ENCODE measurements at places on chromosomes 7 and 10.

DNA sequence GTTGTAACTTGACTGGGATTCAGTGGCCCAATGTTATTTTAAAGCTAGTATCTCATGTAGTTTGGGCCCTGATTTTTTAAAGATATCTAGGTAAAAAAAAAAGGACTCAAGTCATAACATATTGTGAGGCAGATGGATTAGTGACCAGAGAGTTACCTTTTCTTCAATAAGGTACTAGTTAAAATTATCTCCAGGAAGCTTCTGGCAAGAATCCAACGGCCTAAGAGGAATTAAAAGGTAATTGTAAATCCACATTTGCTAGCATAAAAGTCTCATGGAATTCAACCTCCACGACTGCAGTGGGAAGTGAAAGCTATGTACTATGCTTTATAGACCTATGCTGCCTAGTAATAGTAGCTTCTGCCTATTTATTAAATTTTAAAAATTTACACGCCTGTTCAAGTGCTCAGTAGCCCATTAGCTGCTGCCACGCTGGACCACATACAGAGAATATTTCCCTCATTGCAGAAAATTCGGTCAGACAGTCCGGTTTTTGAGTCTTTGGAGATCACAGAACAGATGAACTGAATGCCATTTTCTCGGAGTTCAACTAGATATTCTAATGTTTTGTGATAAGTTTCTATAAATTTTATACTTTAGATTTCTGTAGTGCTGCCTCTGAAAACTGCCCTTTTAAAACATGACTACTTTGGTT lies 118.4 kb downstream of the NSUN6 start:
- DNase-seq: no peak

DNA sequence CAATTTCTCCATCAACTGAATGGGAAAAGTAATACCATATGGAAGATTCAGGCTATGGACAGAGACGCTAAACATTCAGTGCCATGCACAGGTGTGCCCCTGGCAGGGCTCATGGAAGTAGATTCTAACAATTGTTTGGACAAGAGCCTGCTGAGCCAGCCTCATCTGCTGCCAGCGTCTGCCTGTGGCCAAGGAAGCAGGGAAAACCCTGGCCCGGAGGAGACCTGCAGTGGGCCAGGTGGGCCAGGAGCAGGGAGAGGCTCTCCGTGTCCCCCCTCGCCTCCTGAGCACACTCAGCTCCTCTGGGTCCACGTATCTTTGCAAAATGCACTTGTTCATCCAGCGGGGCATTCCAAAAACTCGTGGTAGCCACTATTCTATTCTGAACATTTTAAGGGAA lies 130.1 kb downstream of the TCERG1L start:
- peak; percentile 36 for DNase-seq

DNA sequence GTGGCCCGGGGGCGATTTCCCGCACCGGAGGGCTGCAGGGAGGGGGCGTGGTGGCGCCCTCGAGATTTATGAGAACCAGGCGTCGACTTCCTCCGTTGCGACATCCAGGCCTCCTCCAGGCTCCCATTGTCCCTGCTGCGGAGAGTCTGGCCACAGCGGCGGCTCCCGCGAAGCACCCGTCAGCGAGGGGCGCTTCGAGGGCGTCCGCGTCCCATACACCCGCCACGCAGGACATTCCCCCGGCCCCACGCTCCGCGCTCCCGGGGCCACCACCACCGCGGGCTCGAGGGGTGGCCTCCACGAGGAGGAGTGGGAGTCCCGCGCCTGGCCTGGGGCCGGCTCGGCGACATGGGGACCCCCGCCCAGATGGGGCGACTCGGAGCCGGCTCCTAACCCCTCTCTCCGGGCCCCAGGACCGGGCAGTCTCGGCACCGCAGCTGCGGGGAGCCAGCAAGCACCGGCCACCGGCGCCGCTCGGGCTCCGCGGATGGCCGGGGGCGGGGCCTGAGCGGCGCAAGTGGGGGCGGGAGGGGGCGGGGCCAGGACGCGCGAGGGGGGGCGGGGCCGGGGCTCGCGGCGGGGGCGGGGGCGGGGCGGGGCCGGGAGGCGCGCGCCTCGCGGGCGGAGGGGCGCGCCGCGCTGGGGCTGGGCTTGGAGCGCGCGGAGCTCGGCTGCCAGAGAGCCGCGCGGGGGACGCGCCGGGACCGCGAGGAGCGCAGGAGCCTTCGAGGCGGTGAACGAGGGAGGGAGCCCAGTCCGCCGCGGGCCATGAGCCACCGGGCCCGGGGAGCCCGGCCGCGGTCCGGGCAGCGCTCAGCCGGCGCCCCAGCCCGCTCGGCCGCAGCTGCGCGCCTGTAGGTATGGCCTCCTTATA lies at the start of gene SH2B2:
SH2B2 (plus strand) TSS at position 632 of the 874 bp plus-strand sequence. CDS start 13,683 bp downstream, outside the sequence.
- DNase-seq: peak; percentile 81

- DNase-seq: peak; percentile 59
Observed at GRCh38 chr10:1754506-1755153, 17.3 kb upstream of the ADARB2 start.

GRCh38 chr7:129843365-129843898 lies 109.3 kb downstream of the UBE2H start:
- DNase-seq: no peak

GRCh38 chr10:29857843-29858701 lies 201.3 kb downstream of the JCAD start:
- peak; percentile 63 for DNase-seq

DNA sequence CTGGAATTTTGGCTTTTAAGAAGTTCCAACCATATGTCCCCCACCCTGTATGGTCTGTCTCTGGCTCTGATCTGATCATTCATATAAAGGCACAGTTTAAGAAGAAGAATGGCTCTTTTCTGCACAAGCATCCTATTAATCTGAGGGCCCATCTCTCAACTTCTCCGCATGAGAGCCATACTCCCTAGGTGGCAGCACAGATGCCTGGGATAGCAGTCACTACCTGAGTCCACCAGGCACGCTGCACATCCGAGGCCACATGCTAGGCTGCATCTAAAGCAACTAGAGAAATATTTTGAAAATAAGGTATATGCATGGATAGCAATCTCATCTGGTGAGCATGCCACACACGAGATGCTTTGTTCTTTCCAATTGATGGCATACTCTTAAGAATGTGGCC lies 565.5 kb downstream of the PARD3 start:
- no peak for DNase-seq

- no peak for DNase-seq
Observed at GRCh38 chr7:150980663-150981062, 2.5 kb upstream of the KCNH2 start.

GRCh38 chr10:72122221-72122620 lies 33.9 kb upstream of the SPOCK2 start:
- no peak for DNase-seq

DNA sequence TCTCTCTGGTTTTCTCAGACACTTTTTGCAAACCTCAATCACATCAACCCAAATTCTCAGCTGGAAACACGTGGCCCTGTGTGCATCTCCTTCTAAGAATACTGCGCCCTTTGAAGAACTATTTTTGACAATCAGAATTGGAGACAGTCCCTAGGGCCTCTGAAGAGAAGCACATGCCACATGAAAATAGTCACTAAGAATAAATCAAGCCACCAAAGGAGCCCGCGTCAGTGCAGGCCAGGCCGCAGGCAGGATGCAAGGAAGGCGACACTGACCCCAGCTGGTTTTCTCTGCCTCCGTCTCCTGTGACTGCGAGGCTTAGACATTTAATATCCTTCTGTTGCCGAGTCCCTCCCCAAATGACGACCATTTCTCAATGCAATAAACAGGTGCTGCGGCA lies 88.0 kb upstream of the ADAM12 start:
- no peak for DNase-seq

- DNase-seq: peak; percentile 55
Observed at GRCh38 chr10:58326967-58327381, 7.8 kb upstream of the UBE2D1 start.

DNA sequence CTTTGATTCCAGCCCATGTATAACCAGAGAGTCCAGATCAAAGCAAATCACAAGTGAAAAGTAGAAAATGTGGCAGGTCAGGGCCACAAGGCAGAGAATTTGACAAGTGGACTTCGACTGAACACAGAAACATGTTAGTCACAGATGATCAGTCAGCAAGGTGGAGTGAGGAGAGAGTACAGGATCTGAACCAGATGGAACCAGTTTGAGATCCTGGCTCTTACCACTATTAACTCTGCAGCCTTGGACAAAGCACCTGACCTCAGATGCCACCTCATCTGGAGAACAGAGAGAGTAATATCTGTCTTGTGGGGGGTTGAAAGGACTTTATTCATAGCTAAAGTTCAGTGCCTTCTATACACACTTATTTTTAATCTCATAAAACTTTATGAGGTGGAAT lies 4.4 kb downstream of the MRLN start:
- DNase-seq: no peak
